COLO829 (cell line): ENCODE measurements at places on chromosomes 5 and 9.

- no peak for DNase-seq
Measured at GRCh38 chr5:1359031-1359645, 14.2 kb upstream of the CLPTM1L start.

GRCh38 chr9:20962536-20963225 lies 68.8 kb downstream of the HACD4 start:
- DNase-seq: no peak

DNA sequence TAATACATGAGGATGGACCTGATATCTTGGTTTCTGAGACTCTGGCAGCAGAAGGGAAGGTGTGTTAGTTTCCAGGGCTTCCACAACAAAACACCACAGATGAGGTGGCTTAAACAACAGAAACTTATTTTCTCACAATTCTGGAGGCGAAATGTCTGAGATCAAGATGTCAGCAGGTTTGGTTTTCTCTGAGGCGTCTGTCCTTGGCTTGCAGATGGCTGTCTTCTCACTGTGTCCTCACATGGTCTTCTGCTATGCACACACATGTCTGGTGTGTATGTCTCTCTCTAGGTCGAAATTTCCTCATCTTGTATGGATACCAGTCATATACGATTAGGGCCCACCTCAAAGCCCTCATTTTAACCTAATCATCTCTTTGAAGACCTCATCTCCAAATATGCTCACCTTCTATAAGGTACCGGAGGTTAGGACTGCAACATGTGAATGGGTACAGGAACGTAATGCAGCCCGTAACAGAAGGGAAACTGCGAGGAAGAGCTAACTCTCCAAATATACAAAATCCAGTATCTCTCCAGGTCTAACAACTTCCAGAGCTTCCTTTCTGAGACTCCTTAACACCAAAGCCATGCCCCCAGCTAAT lies 139.8 kb upstream of the SMARCA2 start:
- no peak for DNase-seq

GRCh38 chr9:93080406-93080805 lies 15.6 kb upstream of the CARD19 start:
- DNase-seq: no peak

DNA sequence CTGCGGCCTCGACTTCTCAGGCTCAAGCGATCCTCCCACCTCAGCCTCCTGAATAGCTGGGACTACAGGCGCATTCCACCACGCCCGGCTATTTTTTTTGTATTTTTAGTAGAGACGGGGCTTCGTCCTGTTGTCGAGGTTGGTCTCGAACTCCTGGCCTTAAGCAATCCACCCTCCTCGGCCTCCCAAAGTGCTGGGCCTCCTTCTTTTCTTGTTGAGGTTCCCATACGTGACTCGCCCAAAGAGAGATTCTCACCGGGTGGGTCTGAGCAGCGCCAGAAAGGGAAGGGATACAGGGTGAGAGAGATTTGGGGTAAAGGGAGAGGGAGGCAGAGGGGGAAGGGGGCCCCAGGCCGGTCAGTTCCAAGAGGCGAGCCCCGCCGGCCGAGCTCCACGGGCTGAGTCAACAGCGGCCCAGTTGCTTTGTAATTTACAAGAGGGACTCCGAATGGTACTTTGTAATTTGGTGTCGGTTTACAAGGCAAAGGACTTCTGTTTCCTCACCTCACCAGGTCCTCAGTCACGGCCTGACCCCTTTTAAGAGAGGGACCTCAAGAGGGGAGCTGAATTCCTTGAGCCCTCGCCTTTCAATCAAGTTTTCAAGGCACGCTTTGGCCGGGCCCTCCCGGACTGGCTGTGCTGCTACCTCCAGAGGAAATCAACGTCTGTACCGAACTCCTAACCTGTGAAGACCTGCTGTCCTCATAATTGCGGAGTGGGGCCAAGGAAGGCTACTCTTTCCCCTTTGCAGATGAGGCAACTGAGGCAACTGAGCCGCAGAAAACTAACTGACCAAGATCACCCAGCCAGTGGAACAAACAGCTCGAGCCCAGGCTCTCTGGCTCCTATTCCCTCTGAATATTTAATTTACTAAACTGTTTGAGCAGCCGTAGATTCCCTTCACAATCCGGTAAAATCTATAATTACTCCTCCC lies 3.3 kb upstream of the DMRT2 start:
- DNase-seq: no peak

GRCh38 chr9:124259158-124259808 lies 1.5 kb downstream of the NEK6 start:
- DNase-seq: peak; percentile 64

GRCh38 chr5:119864286-119864685 lies 234.9 kb downstream of the FAM170A start:
- DNase-seq: no peak

DNA sequence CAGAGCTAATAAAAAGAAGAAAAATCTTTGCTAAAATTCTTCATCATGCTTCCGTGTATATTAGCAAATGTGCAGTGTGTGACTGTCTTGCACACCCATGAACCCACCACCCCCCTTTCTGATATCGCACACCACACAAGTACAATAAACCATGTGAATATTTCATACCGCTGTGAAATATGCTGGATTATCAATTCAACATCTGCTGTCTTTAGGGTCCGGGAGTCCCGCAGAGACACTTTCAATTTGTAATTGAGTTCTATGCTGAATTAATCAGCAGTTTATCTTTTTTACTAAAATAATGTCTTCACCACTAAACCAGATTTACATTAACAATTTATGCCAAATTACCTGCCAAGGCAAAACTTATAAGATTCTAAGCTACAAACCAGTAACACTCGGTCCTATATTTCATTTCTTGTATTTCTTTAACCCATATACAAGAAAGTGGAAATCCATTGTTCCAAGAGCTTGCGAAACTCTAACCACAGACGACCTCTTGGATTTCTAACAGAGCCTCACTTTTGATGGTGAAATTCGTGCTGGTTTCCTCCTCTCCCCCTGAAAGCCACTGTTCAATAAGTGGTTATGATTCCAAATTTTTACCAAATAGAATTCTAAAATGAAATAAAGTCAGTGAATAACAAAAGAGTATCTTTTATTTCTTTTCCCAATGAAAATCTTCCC lies 44.2 kb downstream of the PSMB7 start:
- DNase-seq: no peak

GRCh38 chr5:32255540-32255900 lies 57.2 kb downstream of the MTMR12 start:
- no peak for DNase-seq

DNA sequence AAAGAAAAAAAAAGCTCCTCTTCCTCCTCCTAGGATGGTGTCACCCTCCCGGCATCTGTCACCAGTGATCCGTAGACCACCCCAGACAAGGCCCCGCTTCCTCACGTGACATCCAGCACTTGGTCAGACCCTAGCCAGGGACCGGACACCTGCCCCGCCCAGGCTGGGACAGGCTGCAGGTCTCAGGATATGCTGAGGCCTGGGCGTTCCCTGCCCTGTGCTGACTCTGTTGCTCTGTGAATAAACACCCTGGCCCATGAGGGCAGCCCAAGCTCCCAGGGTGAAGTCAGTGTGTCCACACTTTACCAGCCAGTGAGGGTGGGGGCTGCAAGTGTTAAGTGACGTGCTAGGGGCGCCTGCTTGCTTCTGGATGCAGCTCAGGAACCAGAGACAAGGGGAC lies 5.6 kb downstream of the EDF1 start:
- DNase-seq: no peak

DNA sequence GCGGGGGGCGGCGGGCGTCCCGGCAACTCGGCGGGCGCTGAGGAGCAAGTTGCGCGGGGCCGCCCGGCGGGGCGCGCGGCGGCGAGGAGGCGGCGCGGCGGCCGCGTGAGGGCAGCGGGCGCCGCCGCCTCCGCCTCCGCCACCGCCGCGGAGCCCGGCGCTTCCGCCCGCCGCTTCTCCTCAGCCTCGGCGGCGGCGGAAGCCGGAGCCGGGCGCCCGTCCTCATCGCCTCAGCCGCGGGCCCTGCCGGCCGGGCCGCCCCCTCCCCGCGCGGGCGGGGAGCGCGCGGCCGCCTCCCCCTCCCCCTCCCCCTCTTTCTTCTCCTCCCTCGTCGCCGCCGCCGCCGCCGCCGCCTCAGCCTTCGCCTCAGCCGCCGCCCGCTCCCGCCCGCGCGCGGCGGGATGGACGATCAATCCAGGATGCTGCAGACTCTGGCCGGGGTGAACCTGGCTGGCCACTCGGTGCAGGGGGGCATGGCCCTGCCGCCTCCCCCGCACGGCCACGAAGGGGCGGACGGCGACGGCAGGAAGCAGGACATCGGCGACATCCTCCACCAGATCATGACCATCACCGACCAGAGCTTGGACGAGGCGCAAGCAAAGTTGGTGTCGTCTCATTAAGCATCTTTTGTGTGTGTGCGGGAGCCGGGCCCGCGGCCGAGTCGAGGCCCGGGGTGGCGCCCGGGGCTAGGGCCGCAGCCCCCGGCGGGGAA lies at the start of gene PBX3:
TSS of gene PBX3 (plus strand) at position 321 of the 712 bp plus-strand sequence.
- DNase-seq: no peak

GRCh38 chr5:3325972-3326840 lies 269.4 kb upstream of the IRX1 start:
- no peak for DNase-seq

DNA sequence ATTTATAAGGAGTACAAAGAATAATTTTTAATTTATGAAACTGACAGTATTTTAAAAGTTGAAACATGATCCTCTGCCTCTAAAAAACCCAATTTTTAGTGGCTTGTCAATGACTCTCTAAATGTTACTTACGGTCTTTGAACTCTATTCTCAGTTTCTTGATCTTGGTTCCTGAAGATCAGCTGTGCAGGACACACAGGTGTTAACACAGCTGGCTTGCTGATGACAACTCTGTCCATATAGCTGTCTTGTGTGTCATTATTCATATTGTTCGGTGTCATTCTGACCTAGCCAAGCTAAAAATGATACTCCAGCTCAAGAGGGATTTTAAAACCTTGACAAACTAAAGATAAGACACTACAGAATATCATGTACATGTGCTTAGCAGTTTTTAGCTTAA lies 314.5 kb downstream of the CCDC171 start:
- no peak for DNase-seq

DNA sequence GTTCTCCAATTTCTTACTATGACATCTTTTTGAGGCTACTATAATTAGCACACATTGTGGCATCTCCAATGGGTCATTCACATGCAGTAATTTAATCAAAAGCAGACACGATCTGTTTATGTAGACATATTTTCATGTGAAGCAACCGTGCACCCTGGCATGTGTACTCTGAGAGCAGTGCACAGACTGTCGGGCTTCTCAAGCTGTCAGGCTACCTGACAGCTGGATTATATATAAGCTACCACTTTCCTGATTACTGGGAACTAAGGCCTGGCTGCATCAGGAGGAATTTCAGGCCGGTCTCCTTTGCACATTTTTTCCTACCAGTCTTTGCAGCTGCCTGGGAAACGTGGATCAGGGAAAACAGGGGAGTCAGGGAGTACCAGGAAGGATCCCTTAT lies 197.5 kb downstream of the MAPKAP1 start:
- DNase-seq: no peak

DNA sequence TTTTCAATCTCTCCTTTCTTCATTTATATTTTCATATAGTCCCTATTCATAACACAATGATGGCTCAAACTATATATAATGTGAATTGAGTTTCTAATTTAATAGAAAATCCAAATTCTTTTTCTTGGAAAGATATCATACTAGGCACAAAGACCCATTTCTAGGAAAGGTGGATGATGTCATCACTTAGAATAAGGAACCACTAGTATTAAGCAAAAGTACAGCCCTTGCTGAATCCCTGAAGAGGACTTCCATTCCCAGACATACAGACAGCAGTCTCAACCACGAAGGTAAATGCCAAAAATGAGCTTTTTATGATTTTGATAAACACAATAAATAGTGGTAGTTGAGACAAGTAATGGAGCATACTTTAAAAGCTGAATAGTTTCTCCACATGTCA lies 210.0 kb downstream of the FBN2 start:
- DNase-seq: no peak

DNA sequence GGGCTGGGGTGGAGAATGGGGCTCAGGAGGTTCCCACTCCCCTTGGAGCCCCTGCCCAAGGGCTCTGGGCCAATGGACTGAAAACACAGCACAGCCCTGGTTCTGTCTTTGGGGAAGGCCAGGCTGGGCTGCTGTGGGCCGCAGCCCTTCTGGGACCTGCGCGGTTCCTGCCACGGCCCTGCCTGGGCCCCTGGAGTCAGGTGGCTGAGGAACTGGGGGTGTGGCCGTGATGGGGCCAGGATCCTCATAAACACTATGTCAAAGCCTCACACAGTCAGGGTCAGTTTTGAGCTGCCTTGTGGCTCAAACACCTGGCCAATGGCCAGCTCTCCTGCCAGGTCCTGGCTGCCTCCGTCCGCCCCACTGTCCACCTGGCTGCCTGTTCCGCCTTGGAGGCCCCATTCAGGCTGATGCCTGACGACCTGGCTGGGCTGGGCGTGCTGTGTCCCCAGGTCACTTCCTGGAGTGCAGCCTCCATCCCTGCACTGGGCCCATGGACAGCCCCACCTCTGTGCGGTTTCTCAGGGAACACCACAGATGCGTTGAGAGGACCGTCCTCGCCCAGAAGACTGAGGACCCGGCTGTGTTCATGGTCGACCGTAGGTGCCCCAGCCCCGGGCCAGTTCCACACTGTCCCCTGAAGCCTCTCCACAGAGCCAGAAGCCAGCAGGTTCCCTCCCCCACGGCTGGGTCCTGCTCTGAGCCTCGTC lies 27.5 kb downstream of the PAEP start:
- DNase-seq: no peak

- DNase-seq: no peak
Measured at GRCh38 chr5:9624196-9624947, 5.8 kb downstream of the TAS2R1 start.

DNA sequence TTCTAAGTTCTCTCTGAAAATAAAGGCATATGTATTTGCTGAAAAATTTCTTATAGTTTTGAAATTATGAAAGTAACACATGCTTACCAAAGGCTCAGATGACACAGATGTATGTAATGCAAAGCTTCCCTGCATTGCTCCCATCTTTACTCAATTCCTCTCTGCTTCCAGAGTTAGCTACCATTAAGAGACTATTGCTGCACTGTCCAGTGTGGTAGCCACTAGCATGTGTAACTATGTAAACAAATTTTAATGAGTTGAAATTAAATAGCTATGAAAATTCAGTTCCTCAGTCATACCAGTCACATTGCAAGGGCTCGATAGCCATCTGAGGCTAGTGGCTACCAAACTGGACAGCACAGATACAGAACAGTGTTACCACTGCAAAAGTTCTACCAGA lies 17.9 kb downstream of the FRMD3 start:
- no peak for DNase-seq

DNA sequence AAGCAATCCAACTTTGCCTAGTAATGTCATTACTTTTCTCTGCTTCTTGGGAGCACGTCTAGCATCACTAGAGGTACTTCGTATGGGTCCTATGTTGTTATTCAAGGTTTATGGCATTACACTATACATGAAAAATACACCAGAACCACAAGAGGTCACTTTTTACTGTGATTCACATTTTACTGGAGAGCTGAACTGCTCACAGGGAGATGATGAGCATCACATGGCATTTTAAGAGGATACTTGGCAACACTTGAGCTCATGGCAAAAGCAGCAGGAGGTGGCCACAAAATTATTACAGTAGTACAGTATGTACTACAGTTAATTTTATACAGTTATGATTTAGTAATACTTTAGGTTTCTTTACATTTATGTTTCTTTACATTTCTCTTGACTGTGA lies 223.4 kb downstream of the PARP8 start:
- no peak for DNase-seq

GRCh38 chr9:123716339-123716945 lies 213.5 kb downstream of the DENND1A start:
- no peak for DNase-seq
